Pericardium fibroblast (primary cell): ENCODE measurements at places on chromosomes 11 and 22. TPM values are rescaled to one million over a fixed set of nuclear protein-coding genes. Genes with fewer than 3 reads are reported as not detected.

Gene SYT8
- total RNA-seq: 0.35 TPM in 1 of 2 replicates, not detected in the other

Gene MS4A15
- total RNA-seq: not detected in 2 replicates

Gene FJX1
- 16.3 and 44.0 TPM in 2 replicates for total RNA-seq

Gene C11orf86
- not detected in 2 replicates for total RNA-seq

Gene NPAS4
- total RNA-seq: under 0.01 TPM in 1 of 2 replicates, not detected in the other
